ENCODE measurements at places on chromosomes 6 and 20. TPM values are rescaled to one million over a fixed set of nuclear protein-coding genes. Genes with fewer than 3 reads are reported as not detected.

- DNase-seq: peak; percentile 31
These were observed 124.7 kb upstream of the SPACA1 start for GRCh38 chr6:87922947-87923330.

The WFDC10B gene
- not detected for total RNA-seq

The STX16 gene
- total RNA-seq: 146 TPM

The SLC12A5 gene
- not detected for total RNA-seq

The FRK gene
- not detected for total RNA-seq

GRCh38 chr6:139053382-139053781, 24.8 kb downstream of the ABRACL start:
- DNase-seq: no peak

Measured in natural killer cell (primary cell).